Tibial nerve (tissue), 4 donors: ENCODE measurements at places on chromosomes 3 and 15. TPM values are rescaled to one million over a fixed set of nuclear protein-coding genes. Genes with fewer than 3 reads are reported as not detected.

GRCh38 chr15:70099967-70100473 lies 2.3 kb upstream of the TLE3 start:
- no peak for DNase-seq

GRCh38 chr3:62669161-62669560 lies 206.1 kb downstream of the CADPS start:
- DNase-seq, result no peak

DNA sequence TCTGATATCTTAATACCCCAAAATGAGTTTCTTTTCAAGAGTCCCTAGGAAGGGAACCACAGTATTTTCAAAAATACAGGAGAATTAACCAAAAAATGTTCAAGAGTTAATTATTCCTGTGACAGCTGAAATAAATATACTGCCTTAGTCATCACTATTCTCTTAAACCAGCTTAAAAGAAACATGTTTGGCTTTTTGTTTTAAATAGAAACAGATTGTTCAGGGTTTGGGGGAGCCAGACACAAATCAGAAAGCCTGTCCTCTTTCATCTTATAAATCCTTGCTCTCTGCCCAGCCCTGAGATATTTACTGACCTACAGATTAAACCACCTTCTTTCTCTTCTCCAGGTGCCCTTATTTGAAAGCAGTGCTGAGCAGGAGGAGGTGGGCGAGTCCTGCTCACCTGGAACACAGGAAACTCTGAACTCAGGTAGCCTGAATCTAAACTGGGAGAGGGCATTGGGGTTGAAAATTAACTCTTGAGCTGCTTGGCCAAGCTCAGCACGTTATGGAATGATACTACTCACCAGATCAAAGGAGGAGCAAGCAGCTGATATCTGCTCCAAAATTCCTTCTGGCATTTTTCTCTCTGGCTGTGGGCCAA lies 84.1 kb upstream of the SPRED1 start:
- DNase-seq, result no peak

DNA sequence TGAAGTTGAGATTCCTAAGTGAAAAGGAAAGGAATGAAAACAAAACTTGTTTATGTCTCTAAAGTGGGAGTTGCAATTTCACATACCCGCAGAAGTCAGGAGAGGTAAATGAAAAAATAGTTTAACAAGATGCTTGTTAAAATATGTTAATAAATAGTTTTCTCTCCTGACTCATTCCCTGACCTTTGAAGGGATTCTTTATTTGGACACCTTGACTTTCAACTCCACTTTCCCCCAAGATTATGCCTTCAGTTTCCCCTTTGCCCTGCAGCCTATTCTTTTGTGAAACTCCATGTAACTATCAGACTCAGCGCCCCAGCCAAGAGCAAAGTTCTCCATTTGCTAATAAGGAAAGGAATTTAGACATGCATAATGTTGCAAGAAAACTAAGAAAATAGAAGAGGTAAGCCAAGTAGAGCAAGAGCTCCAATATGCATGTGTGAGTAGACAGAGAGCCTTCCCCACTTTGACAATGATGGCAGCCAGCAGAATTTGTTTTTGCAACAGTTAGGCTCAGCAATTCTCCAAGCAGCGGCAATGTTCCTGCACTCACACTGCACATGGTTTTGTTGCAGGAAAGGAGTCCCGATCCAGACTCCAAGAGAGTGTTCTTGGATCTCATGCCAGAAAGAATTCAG lies 61.2 kb downstream of the CD200 start:
- DNase-seq, result no peak

- DNase-seq, result no peak
Observed at GRCh38 chr15:74604983-74605794, 10.4 kb upstream of the CLK3 start.

- DNase-seq, result no peak
Observed at GRCh38 chr15:96561593-96561992, 231.1 kb downstream of the NR2F2 start.

- DNase-seq, result no peak
Observed at GRCh38 chr15:37218351-37218916, 118.1 kb upstream of the MEIS2 start.

DNA sequence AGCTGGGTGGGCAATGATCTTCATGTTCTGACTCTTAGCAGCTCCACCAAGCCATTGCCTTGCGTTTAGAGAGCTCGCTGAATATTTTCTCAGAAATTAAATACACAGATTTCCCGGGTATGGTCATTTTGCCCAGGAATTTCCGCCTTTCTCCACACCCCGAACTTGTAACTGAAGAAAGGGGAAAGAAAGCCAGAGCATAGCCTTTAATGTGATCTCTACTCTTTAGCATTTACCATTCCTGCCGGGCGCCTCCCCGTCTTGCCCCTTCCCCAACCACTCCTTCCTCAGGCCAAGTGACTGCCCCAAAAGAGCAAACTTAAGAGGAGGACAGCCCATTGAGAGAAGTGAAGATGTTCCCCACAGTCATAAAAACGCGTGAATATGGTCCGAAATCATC lies 53.1 kb downstream of the LMCD1 start:
- no peak for DNase-seq

- DNase-seq, result no peak
Observed at GRCh38 chr3:159165961-159166360, 364.1 kb downstream of the MFSD1 start.

Gene KNSTRN
- 4.8 TPM for total RNA-seq

Gene CPA3
- 2.5 TPM for total RNA-seq

Gene CPN2
- not detected for total RNA-seq

Gene A4GNT
- total RNA-seq, result not detected

Gene DPH3
- 19.0 TPM for total RNA-seq

Gene PARP15
- 3.1 TPM for total RNA-seq
